Heart right ventricle (tissue), 16 donors: ENCODE measurements at places on chromosomes 12 and 14. TPM values are rescaled to one million over a fixed set of nuclear protein-coding genes. Genes with fewer than 3 reads are reported as not detected.
A peak's percentile ranks its signal among the peaks of the same experiment; 100 is the strongest.

- no peaks in the 10 kb centered on the region for H3K27me3 ChIP-seq
- H3K4me1 ChIP-seq, result peaks cover 44% of the 10 kb centered on the region
- H3K27ac ChIP-seq, result peak overlapping the region; percentile 80
- no peak overlapping the region for H3K4me3 ChIP-seq
- peaks cover 14% of the 10 kb centered on the region for H3K36me3 ChIP-seq
Measured at GRCh38 chr12:2501464-2502191, 293.1 kb upstream of the FKBP4 start.

The GUCY2C gene
- total RNA-seq, result not detected

- DNase-seq, result no peak
- no peaks in the 10 kb centered on the region for H3K27me3 ChIP-seq
- no peaks in the 10 kb centered on the region for H3K36me3 ChIP-seq
Measured at GRCh38 chr14:70791971-70792370, 17.3 kb downstream of the MAP3K9 start.

- H3K36me3 ChIP-seq, result no peaks in the 10 kb centered on the region
- peaks cover 17% of the 10 kb centered on the region for H3K4me1 ChIP-seq
- no peaks in the 10 kb centered on the region for H3K27me3 ChIP-seq
Measured at GRCh38 chr12:122005252-122005776, 16.4 kb upstream of the BCL7A start.

The SLC6A12 gene
- total RNA-seq, result 0.49 TPM

The TMED10 gene
- total RNA-seq, result 314 TPM

GRCh38 chr12:12723681-12724420 lies 6.7 kb downstream of the CDKN1B start:
- DNase-seq, result peak; percentile 48
- H3K36me3 ChIP-seq, result no peaks in the 10 kb centered on the region
- peak overlapping the region; percentile 99 for H3K27ac ChIP-seq
- H3K4me3 ChIP-seq, result peak overlapping the region; percentile 90
- no peaks in the 10 kb centered on the region for H3K27me3 ChIP-seq

The COPS7A gene
- 89.8 TPM for total RNA-seq

DNA sequence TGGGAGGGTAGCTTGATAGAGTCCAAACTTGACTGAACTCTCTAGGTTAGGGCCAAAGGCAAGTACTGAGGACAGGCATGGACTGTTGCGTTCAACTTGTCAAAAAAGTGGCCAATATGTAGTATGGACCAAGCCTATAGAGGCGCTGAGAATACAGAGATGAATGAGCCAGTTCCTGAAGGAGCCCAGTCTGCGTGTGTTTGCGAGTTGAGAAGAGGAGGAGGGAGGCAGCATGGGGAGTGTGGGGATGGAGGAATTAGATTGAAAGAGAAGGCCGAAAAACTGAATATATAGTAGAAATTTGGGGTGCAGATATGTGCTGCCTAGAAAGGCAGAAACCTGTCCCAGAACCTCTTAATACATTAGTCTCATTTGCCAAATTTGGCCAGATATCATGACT lies 412.4 kb downstream of the PCNX1 start:
- DNase-seq, result no peak
- no peaks in the 10 kb centered on the region for H3K36me3 ChIP-seq
- peak overlapping the region; percentile 94 for H3K4me3 ChIP-seq
- H3K4me1 ChIP-seq, result peaks cover 18% of the 10 kb centered on the region
- H3K27ac ChIP-seq, result peak overlapping the region; percentile 97

GRCh38 chr14:75138492-75138891 lies 11.6 kb upstream of the NEK9 start:
- H3K4me3 ChIP-seq, result no peak overlapping the region
- no peak for DNase-seq
- no peaks in the 10 kb centered on the region for H3K27me3 ChIP-seq
- no peak overlapping the region for H3K27ac ChIP-seq
- H3K36me3 ChIP-seq, result no peaks in the 10 kb centered on the region

DNA sequence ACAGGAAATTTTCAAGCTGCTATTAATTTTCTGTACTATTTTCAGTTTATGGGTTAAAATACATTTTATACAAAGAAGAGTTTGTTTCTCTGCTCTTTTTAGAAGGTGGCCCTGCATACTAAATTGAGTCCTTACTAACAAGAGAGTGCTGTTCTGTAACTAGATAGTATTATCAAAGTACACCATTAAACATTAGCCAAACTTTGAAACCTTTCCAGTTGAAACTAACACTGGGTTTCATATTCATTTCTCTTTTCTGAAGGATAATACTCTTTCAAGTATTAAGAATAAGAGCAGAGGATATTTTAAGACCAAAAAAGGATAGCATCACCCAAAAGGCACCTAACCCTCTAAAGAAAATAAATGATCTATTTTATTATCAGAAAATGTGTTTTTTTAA lies 47.2 kb downstream of the PEBP1 start:
- H3K4me3 ChIP-seq, result no peak overlapping the region
- H3K36me3 ChIP-seq, result no peaks in the 10 kb centered on the region
- no peak overlapping the region for H3K27ac ChIP-seq
- DNase-seq, result no peak
- H3K4me1 ChIP-seq, result peaks cover 56% of the 10 kb centered on the region
- no peaks in the 10 kb centered on the region for H3K27me3 ChIP-seq

DNA sequence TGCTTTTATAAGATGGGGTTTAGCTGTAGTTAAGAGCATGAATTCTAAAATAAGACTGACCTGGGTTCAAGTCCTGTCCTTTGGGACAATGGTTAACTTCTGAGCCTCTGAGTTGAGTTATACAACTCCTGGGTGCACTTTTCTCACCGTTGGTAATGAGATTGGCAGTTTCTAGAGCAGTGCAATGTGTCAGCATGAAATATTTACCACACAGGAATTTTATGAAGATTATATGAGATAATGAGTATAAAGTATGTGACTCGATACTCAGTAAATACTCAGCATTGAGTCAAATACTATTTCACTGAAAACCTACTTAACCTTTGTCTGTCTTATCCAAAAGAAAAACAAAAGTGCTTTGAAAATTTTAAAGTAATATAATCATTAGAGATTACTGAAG lies 214.2 kb downstream of the CPNE8 start:
- no peaks in the 10 kb centered on the region for H3K27me3 ChIP-seq
- H3K4me1 ChIP-seq, result no peaks in the 10 kb centered on the region
- H3K27ac ChIP-seq, result no peak overlapping the region
- no peak for DNase-seq
- no peak overlapping the region for H3K4me3 ChIP-seq

GRCh38 chr14:25520821-25521220 lies 470.9 kb upstream of the STXBP6 start:
- H3K27me3 ChIP-seq, result no peaks in the 10 kb centered on the region
- no peaks in the 10 kb centered on the region for H3K4me1 ChIP-seq
- no peak overlapping the region for H3K27ac ChIP-seq
- no peaks in the 10 kb centered on the region for H3K36me3 ChIP-seq

DNA sequence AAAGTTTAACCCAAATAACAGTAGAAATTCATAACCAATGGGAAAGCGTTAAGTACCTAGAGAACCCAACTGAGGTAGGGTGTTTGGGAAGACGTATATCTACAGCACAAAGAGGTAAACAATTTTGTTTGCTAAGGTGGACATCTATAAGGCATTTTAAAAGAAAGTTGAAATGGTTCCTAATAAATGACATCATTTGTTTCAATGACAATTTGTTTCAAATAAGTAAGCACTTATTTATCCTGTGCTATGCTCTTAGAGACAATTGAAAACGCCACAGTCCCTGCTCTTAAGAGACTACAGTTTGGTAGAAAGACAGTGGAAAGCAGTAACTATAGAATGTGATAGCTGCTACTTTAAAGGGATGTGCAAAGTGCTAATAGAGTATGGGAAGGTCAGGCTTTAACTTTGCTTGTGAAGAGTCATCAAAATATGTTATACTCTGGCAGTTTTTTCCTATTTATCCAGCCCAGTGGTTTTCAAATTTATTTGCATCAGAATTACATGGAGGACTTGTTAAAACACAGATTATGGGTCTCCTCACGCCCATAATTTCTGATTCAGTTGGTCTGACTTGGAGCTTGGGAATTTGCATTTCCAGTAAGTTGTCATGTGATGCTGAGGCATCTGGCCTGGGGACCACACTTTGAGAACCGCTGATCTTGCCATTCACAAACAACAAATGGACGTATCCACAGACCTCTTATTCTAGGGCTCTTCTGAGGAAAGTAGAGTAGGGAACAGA lies 19.6 kb upstream of the SMCO2 start:
- H3K4me1 ChIP-seq, result peaks cover 20% of the 10 kb centered on the region
- no peaks in the 10 kb centered on the region for H3K27me3 ChIP-seq
- H3K4me3 ChIP-seq, result no peak overlapping the region
- DNase-seq, result no peak
